ENCODE measurements at places on chromosomes 2 and 18.

DNA sequence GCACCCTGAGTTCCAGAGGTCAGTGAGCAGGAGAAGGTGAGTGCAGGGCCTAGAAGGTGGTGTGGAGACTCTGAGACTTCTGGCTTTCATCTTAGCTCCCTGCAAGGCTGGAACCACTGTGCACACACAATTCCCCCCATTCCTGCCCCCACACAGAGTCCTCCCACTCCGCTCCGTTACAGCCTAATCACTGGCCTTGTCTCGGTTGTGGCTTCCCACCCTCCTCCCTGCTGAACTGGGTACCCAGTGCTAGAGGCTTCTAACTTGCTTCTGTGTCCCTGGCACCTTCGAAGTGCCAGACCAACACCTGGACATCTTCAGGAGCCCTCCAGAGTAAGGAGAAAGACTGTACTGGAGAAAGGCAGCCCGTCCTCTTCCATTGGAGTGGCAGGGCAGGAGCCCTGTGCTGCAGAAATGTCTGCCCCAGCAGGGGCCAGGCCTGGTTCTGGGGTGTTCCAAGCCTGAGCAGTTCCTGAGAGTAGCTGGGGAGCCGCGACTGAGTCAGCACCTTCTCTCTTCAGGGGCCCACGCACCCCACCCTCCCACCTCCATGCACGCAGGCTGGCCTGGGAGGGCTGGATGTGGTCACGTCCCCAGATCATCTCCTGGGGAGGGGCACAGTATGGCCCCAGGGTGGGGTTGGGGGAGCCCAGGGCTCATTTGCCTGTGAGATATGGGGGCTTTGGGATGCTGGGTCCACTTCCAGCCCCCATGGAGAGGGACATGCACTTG lies 23.4 kb downstream of the CROCC2 start:
- no peak for DNase-seq

DNA sequence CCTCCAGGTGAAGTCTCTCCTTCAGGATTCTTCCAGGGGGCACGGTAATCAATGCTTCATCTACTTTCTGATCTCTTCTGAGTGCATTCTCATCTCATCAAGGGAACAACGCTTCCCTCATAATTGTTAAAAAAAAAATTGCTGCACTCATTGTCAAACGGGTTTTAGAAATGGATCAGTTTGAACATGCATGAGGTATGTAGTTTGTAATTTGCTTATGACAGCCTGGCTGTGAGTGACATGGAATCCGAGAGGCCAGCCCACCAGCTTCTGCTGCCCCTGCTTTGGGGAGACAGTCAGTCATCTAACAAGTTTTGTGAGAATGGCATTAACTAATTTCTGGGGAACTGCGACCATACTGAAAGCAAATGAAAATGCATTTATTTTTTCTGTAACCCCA lies 791.9 kb upstream of the SOX11 start:
- no peak for DNase-seq

GRCh38 chr2:23480957-23481797 lies 96.2 kb downstream of the KLHL29 start:
- DNase-seq, result no peak

GRCh38 chr2:84880645-84881521 lies at the start of gene TRABD2A:
TRABD2A (minus strand) TSS chr2:84881084; CDS start chr2:84881039, 45 bp downstream.
- DNase-seq, result no peak

DNA sequence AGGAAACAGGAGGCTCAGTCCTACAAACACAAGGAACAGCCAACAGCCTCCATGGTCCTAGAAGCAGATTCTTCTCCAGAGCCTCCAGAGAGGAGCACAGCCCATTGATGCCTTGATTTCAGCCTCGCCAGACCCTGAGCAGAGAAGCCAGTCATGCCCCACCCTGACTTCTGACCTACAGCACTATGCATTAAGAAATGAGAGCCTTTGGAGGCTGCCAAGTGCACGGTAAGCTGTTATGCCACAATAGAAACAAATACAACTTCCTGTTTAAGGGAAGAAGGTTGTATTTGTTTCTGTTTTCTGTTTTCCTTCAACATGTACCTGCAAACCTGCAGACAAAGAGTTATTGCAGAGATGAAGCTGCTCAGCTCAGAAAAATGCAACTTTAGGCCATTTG lies 181.3 kb upstream of the AGAP1 start:
- DNase-seq, result no peak

DNA sequence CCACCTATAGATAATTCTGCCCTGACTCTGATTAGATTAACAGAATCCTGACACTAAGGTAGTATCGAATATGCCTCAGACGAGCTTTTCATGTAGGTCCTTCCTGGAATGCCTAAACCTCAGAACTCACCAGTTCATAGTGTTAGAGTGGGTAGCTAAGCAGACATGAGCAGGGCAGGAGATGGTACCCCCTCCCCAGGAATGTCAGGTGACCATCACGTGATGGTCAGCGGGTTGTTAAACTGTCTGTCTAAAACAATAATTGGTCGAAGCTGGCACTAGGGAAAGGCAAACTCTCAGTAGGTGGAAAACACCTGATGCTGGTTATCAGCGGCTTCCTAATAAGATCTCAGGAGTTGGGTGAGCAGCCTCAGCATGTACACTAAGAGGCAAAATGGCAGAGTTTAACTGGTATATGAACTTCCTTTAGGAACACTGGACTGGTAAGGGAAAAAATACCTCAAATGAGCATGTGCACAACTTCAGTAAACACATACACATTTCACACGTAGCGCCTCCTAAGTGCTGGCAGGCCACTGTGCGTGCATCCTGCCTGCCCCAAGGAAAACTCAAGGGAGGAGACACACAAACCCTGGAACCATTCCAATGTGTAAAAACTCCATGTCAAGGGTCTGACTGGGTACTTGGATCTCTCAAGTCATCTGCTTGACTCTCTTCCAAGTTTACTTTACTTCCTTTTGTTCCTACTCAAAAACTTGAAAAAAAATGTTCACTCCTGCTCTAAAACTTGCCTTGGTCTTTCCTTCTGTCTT lies 339.5 kb downstream of the GULP1 start:
- no peak for DNase-seq

DNA sequence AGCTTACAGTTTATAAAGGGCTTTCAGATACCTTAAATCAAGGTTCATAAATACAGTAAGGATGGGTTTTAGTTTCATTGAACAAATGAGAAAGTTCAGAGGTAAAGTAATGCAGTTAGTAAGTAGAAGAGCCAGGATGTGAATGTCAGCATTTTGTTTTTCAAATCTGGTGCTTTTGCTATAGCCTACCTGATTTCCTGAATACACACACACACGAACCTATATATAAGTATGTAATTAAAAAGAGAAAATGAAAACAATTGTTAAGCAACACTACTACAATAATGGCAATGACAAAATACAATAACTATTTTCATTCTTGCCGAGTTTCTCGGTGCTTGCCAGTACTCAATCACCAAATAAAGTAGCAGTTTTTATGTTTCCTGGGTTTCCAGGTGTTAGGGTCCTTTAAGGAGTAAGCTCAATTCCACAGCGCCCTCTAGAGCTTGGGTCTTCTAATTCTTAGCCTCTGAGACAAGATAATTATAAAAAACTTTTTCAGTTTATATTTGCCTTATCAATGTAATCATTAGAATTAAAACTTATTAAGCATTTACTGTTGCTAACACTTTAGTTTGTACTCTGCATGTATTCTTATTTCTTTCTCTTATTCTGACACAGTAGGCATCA lies 512.9 kb upstream of the ACVR2A start:
- DNase-seq, result no peak

- DNase-seq, result no peak
These were observed 89.1 kb downstream of the POLR1A start for GRCh38 chr2:86016581-86016980.

DNA sequence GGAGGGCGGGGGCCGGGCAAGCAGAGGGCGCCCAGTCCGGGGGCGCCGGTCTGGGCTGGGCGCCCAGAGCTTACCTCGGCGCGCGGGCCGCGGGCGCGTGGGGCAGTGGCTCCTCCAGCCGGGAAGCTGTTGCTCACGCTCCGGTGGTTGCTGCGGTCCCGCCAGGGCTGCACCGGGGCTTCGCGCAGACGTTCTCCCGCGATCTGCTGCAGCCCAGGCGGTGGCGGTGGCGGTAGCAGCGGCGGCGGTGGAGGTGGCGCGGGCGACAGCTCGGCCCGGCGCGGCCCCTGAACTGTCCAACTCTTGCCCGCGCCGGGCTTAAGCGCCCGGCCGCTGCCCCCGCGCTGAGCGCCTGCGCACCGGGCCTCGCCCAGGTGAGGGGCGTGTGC lies 391 bp downstream of the ZNF385B start:
- no peak for DNase-seq

- no peak for DNase-seq
These were observed 45.6 kb upstream of the SLC14A2 start for GRCh38 chr18:45569566-45570275.

GRCh38 chr2:22867973-22868372 lies 517.0 kb upstream of the KLHL29 start:
- no peak for DNase-seq

DNA sequence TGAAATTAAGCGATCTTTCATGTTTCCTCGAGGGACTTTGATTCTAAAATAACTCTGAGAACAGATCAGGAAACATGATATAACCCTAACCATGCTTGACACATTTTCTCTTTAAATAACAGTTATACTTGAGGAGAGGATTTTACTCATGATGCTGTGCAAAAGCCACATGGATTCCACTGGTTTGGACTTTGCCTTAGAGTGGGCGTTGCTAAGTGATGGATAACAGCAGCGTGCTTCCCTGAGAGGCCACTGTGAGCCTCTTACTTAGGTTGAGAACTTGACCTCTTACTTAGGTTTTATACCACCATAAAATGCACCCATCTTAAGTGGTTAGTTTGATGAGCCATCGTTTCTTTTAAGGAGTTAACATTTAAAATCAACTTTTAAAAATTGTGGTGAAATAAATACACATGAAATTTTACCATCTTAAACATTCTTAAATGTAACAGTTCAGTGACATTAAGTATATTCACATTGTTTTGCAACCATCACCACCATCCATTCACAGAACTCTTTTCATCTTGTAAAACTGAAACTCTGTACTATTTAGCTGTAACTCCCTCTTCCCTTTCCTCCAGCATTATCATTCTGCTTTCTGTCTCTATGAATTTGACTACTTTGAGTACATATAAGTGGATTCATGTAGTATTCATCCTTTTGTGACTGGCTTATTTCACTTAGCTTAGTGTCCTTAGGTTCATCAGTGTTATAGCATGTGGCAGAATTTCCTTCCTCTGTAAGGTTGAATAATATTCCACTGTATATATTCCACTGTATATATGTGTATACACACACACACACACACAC lies 22.6 kb downstream of the ANXA4 start:
- DNase-seq, result no peak

- DNase-seq, result no peak
These were observed 818.2 kb downstream of the SATB2 start for GRCh38 chr2:198639580-198639979.

GRCh38 chr18:27400001-27400400 lies 214.9 kb upstream of the CHST9 start:
- DNase-seq, result no peak

- DNase-seq, result no peak
These were observed 23.6 kb downstream of the NEDD4L start for GRCh38 chr18:58067601-58068000.

GRCh38 chr2:46873604-46874068 lies 42.0 kb downstream of the MCFD2 start:
- DNase-seq, result peak; percentile 16

DNA sequence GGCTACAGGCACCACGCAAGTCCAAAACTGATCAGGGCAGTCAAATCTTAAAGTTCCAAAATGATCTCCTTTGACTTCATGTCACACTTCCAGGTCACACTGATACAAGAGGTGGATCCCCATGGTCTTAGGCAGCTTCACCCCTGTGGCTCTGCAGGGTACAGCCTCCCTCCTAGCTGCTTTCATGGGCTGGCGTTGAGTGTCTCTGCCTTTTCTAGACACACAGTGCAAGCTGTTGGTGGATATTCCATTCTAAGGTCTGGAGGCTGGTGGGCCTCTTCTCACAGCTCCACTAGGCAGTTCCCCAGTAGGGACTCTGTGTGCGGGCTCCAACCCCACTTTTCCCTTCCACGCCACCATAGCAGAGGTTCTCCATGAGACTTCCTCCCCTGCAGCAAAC lies 838.2 kb upstream of the CHAC2 start:
- no peak for DNase-seq

GRCh38 chr2:189181706-189182105 lies 2.1 kb upstream of the COL5A2 start:
- DNase-seq, result no peak

DNA sequence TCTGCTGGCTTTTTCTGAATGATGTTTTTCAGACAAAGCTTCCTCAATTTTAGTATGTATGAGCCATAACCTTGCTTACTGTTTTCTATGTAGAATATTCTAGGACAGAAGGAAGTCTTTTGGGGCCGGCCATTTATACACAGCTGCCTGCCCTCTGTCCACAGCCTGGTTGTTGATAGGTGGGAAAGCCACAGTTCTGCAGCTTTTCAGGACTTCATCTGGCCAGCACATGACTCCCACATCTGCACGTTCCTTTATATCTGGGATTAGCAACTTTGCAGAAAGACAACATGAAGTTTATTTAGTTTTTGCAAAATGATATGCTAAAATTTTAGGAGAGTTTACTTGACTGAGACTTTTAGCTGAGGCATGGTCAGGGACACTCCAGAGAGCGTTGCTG lies 105.6 kb downstream of the CEP192 start:
- DNase-seq, result no peak

DNA sequence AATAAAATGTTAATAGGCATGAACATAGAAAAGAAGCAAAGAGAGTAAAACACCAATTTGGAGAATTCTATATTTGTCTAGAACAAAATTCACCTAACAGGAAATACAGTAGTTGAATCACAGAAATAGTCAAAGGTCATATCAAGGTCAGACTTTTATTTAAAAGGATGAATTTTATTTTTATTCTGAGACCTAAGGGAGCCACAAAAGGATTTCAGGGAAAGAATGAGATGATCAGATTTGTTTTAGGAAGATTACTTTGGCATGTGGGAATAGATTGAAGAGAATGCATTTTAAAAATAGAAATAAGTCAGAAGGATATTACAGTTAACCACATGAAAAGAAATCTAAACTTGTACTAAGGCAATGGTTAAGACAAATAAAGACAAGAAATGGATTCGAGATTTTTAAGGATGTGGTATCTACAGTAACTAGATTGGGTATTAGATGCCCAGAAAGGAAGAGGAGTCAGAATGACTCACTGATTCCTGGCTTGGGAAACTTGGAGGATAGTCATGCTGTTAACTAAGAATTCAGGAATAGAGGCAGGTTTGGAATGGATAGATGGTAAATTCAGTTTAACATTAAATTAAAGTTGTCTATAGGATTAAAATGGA lies 56.0 kb downstream of the METTL4 start:
- no peak for DNase-seq

GRCh38 chr2:6880200-6880733 lies 2.7 kb downstream of the RSAD2 start:
- DNase-seq, result no peak

DNA sequence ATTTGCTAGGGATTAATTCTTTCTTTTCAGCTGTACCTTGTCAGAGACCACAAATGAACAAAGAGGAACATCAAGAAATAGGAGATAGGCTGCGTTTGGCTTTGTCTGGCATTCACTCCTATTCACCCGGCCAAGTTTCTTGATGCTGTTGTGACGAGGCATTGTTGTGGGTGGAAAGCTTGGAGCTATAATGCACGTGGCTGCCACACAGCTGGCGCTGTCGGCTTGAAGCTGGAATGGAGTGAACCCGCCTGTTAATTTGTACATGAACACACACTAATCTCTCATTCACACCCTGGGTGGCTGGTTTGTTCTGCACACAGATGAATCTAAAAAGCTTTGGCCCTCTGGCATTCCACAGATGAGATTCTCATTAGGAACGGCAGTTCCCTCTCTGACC lies 274.9 kb upstream of the GYPC start:
- no peak for DNase-seq

GRCh38 chr2:190043441-190043840 lies 19.1 kb downstream of the MSTN start:
- no peak for DNase-seq

- DNase-seq, result no peak
These were observed 437.0 kb downstream of the PARD3B start for GRCh38 chr2:204982303-204982702.

Measured in nucleus accumbens (tissue), 56 donors.